ENCODE measurements at places on chromosomes 6 and 20.
A peak's percentile ranks its signal among the peaks of the same experiment; 100 is the strongest.

- no peak for DNase-seq
Measured at GRCh38 chr6:125853756-125854155, 63.0 kb downstream of the NCOA7 start.

GRCh38 chr6:149834513-149835481 lies 29.4 kb downstream of the LRP11 start:
- DNase-seq: peak; percentile 16

DNA sequence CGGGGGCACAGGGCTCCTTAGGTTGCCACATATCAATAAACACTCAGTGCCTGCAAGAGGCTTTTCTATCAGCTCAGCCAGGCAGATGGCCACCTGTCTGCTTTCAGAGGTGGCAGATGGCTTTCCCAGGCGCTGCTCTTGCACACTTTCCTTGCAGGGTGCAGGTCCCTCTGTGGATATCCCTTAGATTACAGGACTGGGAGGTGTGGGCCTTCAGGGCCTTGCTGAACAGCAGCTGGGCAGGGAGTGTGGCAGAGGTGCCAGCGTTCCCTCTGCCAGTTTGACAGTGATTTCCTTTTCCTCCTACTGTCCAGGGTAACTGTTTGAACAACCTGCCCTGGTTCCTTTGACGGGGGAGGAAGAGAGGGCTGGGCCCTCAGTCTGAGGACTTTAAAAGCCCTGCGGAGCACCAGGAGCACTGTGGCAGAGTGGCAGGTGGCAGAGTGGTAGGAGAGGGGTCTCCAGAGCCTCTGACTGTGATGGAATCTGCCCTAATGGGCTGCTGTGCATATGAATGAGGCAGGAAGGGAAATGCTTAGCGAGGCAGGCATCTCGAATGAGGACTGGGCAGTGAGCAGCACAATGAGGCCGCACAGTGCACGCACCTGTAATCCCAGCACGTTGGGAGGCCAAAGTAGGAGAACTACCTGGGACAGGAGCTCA lies 34.2 kb downstream of the ABHD12 start:
- no peak for DNase-seq

DNA sequence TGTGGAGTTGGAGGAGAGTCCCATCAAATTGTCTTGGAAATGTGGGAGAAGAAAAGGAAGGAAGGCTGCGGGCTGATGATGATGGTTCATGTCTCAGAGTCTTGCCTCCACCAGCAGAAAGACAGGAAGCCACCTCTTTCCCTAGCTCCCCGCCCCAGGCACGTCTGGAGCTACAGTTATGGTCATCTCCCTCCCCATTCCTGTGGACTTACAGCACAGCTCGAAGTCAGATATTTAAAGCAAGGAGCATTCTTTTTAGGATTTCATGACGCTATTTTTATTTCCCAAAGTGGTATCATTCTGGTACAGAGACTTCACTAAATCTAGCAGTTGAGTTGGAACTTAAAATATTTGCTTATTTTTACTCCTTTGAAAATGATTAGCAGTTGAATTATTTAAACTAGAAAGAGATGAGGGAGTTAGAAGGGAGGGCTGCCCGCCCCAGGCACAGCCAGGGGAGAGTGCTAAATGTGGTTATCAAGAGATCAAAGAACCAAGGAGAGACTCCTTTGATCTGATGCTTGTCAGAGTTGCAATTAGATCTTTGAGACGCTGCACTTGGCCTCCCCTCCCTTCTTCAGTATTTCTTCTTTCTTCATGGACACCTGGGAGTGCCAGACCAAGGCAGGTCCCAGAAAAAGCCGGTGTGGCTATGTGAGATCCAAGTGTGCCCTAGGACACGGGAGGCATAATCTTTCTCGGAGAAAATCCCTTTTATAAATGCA lies 199.9 kb upstream of the SOX4 start:
- no peak for DNase-seq

GRCh38 chr6:390914-391558 lies 516 bp upstream of the IRF4 start:
- no peak for DNase-seq

GRCh38 chr6:26064619-26065257 lies 22.5 kb upstream of the HFE start:
- peak; percentile 76 for DNase-seq

- no peak for DNase-seq
Measured at GRCh38 chr20:57688864-57689263, 21.0 kb downstream of the PMEPA1 start.

DNA sequence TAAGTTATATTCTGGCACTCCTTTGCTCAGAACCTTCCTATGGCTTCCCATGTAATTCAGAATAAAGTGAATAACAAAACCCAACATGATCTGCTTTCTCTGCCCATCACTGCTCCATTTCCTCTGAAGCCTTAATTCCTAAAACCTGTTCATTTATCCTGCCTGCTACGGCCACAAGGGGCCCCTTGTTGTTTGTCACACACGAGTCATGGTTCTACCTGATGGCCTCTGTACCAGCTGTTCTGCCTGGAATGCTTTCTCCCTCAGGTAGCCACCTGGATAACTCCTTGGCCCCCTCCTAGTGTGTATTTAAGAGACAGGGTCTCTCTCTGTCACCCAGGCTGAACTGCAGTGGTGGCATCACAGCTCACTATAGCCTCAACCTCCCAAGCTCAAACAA lies 26.8 kb downstream of the ERGIC3 start:
- no peak for DNase-seq

GRCh38 chr6:17700421-17701416 lies 6.0 kb downstream of the NUP153 start:
- DNase-seq: no peak

GRCh38 chr6:85081102-85081501 lies 316.7 kb upstream of the TBX18 start:
- no peak for DNase-seq

- DNase-seq: no peak
Measured at GRCh38 chr6:162409741-162410691, 317.6 kb downstream of the PRKN start.

DNA sequence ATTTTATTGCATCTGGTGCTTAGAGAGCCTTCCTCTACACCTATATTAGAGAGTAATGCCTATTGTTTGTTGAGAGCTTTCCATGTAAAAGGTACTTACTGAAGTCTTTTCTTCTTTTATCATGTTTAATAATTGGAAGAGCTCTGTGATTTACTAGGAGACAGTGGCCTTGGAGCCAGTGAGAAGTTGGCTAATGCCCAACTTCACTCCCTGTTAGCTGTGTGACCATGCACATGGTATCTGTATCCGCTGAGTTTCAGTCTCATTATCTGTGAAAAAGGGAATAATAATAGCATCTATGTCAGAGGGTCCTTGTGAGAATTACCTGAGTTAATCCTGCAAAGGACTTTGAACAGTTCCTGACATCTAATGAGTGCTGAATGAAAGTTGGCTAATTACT lies 105.0 kb downstream of the CD109 start:
- no peak for DNase-seq

GRCh38 chr6:53794137-53794719 lies 577 bp upstream of the LRRC1 start:
- DNase-seq: peak; percentile 77

DNA sequence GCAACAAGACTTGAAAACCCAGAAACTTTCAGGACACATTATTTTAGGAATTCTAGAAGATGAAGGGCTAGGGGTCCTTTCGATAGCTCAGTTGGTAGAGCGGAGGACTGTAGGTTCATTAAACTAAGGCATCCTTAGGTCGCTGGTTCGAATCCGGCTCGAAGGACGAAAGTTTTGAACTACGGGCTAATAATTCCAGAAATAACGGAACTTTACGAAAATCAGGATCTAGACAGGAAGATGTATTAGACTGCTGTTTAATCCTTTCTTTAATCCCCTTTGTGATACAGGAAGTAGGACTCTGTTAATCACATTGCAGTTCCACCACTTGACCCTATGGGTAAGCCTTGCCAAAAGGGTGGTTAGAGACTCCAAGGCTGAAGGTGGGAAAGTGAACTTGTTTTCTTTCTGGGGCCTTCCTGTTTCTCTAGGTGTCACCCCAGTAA lies 21.2 kb upstream of the ABT1 start:
- no peak for DNase-seq

GRCh38 chr6:33702345-33702977 lies 9.0 kb downstream of the UQCC2 start:
- no peak for DNase-seq

GRCh38 chr20:44942264-44942973 lies 17.8 kb downstream of the TOMM34 start:
- DNase-seq: no peak

GRCh38 chr20:25065625-25066338 lies 7.8 kb upstream of the ACSS1 start:
- peak; percentile 24 for DNase-seq

- DNase-seq: no peak
Measured at GRCh38 chr6:3370361-3371221, 86.3 kb downstream of the SLC22A23 start.

DNA sequence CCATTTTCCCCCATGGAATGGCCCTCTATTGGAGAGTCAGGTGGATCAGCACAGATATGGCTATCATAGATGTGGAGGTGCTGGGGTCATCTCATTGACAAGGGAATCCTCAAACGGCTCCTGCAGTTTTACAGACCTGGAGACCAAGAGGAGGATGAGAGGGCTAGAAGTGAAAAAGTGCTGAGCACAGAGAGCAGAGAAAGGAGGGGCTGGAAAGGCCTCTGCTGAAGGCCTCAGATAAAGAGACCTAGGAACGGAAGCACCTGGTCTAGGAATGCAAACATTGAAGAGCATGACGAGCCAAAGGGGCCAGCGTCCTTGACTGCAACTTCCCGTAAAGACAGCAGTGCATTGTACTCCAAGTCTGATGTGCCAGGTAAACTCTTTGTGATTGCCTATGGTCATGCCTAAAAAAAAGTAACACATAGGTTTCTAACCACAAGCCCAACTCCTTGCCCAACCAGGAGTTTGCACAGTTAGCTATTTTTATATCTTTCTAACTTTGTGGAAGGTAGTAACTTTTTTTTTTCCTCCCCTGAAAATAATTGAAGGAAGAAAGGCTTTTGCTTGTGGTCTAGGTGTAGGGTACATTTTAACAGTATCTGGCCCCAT lies 15.2 kb downstream of the RSPH4A start:
- DNase-seq: peak; percentile 57

Measured in NCI-H748 treated with DMSO at 0.1 percent for 48 hours (cell line).